ENCODE measurements at places on chromosomes 16 and 17.

DNA sequence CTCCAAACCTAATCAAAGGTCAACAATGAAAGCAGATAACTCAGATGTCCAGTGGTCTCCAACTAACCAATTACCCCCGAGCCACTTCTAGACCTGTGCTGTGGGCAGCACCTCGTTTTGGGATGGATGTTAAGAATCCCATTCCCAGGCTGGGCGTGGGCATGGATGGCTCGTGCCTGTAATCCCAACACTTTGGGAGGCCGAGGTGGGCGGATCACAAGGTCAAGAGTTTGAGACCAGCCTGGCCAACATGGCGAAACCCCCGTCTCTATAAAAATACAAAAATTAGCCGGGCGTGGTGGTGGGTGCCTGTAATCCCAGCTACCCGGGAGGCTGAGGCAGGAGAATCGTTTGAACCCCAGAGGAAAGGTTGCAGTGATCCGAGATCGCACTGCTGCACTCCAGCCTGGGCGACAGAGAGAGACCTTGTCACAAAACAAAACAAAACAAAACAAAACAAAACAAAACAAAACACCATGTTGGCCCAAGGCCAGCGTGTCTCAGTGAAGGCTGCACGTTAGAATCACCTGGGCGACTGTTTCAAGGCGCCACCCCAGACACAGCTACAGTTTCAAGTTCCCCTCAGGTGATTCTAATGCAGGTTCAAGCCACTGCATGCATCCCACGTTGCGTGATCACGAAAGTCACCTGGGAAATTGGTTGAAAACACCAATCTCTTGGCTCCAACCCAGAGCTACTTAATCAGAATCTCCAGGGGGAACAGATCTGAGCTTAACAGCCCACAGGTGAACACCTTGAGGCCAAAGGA is 21.3 kb downstream of the COX4I1 start:
- no peak for DNase-seq

GRCh38 chr17:6455321-6455705 is 11.1 kb downstream of the PIMREG start:
- no peak for DNase-seq

- peak; percentile 68 for DNase-seq
Observed at GRCh38 chr17:49450735-49451134, 36.1 kb upstream of the PHB1 start.

- DNase-seq, result no peak
Observed at GRCh38 chr16:15425861-15426260, 8.5 kb upstream of the BMERB1 start.

DNA sequence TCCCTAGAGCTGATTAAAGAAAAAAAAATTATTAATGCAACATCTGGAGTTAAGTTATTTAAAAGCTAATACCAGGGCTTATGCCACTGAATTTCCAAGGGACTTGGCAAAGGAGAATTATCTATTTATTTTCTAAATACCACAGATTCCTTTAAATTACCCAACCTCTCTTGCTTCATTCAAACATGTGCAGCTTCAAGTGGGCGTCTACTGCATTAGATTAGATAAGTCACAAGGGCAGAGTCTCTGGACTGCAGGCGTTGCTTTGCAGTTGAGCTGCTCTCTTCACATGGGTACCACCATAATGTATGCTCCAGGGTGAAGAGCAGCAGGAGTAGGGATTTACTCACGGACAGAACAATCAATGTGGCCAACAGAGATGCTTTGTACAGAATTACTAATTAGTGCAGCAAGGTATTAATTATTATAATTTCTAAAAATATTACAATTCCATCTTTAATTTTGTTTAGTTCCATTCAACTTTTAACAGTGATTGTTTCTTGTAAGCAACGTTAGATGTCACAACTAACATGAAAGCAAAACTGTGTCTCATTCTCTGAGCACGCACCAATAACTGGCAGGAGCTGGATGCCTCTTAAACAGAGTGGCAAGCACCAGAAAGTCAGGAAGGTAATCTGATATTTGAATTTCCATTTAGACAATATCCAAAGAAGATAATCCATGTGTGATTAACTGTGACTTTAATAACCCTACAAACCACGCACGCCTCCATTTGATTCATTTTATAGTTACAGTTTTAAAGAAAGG is 214.2 kb downstream of the STX8 start:
- DNase-seq, result peak; percentile 74

GRCh38 chr16:3127745-3128144 is 7.1 kb upstream of the ZNF213 start:
- no peak for DNase-seq

DNA sequence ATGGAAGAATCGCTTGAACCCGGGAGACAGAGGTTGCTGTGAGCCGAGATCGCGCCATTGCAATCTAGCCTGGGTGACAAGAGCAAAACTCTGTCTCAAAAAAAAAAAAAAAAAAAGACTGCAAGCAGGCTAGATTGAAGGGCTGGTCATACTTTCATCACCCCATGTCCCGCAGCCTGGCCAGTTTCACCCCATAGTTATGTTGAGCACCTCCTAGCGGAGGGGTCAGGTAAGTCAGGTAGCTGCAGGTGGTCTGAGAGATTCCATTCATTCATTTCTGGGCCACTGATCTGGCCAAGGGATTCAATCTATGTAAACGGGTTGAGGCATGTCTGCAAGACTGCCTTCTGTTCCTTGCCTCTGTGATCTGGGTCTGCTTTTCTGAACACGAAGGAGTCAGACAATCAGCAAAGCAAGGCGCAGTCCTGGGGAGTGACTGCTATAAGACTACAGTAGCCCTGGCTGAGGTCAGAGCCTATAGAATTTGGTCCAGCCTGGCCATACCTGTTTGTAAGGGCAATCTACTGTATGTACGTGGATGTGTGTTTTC is 23.6 kb upstream of the BPTF start:
- DNase-seq, result no peak

Measured in umbilical cord (tissue), 2 donors.